ENCODE measurements at places on chromosomes 11 and 22. TPM values are rescaled to one million over a fixed set of nuclear protein-coding genes. Genes with fewer than 3 reads are reported as not detected.

Gene TIGD3
- 0.73 TPM for polyA plus RNA-seq

Gene PRG3
- not detected for polyA plus RNA-seq

Gene FRMD8
- polyA plus RNA-seq = 17.4 TPM

Gene OMP
- not detected for polyA plus RNA-seq

Gene BDNF
- polyA plus RNA-seq = 1.7 TPM

Gene TMEM179B
- polyA plus RNA-seq = 72.9 TPM

Gene BRSK2
- 0.62 TPM for polyA plus RNA-seq

Gene UBQLN3
- not detected for polyA plus RNA-seq

Gene KCNK4
- polyA plus RNA-seq = not detected
